ENCODE measurements at places on chromosomes 11 and 22.

DNA sequence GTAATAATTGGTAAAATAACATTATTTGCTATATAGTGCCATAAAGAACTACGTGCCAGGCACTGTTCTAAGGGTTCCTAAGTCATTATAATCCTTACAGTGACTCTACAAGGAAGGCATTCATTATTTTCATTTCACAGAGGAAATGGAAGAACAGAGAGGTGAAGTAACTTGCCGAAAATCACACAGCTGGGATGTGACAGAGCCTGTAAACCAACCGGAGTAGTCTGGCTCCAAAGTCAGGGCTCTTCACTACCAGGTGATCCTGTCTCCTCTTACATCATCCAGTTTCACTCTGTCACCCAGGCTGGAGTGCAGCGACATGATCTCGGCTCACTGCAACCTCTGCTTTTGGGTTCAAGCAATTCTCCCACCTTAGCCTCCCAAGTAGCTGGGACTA, 59.2 kb upstream of the RBFOX2 start:
- no peak for DNase-seq

DNA sequence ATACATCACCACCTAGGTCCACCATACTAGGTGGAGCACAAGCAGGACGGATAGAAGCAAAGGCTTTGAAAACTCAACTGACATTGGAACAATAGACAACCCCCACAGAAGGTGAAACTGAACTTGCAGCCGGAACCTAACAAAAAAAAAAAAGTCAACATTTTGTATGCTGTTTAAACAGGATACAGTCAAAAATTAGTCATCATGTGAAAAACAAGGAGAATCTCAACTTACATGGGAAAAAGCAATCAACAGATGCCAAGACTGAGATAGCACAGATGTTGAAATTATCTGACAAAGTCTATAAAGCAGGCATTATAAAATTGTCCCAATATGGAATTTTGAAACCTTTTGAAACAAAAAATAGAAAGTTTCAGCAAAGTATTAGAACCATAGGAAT, 123.8 kb downstream of the RAB38 start:
- no peak for DNase-seq

DNA sequence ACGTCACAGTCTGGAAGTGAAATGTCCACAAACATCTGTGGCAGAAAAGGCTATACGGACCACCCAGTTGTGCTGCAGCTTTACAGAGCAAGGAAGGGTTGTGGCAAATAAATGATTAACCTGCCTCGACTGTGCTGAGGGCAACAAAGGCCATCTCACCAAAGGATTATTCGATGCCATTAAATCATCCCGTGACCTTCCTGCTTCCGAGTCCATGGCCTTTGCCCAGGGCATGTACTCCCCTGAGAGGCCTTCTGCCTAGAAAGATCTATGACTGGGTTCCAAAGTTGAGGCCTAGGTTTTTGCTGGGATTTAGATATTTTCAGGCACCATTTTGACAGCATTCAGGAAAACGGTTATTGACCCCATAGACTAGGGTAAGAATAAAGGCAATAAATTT, 9.2 kb downstream of the CDPF1 start:
- DNase-seq: no peak

GRCh38 chr11:97909614-97910399, 1110.9 kb upstream of the CNTN5 start:
- no peak for DNase-seq

DNA sequence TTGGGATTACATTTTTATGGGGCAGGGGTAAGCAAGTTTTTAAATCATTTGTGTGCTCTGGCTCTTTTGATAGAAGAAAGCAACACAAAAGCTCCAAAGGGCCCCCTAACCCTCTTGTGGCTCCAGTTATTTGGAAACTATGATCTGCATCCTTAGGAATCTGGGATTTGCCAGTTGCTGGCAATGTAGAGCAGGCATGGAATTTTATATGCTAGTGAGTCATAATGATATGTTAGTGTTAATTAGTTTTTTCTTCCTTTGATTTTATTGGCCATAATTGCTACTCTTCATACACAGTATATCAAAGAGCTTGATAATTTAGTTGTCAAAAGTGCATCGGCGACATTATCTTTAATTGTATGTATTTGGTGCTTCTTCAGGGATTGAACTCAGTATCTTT, 10.1 kb downstream of the RAG1 start:
- DNase-seq: no peak

GRCh38 chr11:60870276-60870675, 2.9 kb downstream of the ZP1 start:
- no peak for DNase-seq

DNA sequence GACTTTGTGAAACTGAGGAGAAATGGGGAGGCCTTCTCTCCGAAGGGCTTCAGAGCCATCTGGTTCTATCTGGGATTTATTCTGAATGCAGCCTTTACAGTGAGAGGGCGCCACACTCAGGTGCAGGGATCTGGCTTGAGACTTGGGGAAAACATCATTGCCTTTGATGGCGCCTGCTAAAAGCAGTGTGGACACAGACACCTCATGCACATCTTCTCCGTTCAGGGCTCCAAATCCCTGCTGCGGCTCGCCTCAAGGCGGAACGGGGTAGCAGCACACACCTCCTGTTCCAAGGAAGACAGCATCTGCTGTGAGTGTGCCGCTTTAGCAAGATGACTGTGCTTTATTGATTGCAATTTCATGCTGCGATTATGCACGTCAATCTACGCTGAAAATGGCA, 37.1 kb upstream of the OLFML1 start:
- DNase-seq: no peak

GRCh38 chr11:59754494-59754858, 700 bp upstream of the STX3 start:
- no peak for DNase-seq

DNA sequence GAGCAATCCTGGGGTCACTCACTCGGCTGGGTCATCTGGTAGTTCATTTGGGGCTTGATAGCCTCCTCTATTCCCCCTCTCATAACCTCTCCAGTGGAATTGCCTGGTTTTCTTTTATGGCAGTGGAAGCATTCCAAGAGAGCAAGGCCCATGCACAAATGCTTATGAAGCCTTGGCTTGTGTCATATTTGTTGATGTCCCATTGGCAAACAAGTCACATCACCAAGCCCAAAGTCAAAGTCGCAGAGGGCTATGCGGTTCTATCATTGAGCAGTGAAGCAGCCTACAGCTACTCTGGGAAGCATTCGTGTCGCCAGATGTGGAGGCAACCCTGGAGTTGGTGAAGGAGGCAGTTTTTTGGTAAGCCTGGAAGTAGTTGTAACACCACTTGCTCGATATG, 12.3 kb downstream of the KCTD14 start:
- DNase-seq: no peak

DNA sequence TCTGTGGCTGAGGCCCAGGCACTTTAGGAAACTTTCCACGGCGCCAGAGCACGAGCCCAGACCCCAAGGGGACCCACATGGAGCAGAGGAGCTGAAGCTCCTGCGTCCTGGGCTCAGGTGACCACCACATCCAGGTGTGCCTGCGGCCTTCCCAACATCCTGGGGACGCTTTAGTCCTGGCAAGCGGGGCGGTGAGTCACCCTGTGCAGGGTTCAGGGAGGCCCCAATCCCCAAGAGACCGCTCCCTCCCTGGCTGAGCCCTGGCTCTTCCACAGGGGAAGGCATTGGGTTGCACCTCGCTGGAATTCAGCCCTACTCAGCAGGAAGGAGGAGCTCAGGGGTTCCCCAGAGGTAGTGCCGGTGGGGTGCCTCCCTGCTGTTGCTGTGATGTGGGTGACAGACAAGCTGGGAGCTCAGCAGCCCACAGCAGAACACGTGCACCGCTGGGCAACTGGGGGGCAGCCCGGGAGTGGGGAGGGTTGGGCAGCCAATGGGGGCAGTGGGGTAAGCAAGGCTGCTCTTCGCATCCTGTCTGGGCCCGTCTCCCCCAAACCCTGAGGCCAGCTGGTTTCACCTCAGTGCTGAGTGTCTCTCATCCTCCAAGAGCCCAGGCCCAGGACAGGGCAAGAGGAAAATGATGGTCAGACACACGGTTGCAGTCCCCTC, 802.8 kb downstream of the BRD1 start:
- DNase-seq: no peak

GRCh38 chr11:73334384-73335203, 26.5 kb downstream of the ARHGEF17 start:
- DNase-seq: no peak
